ENCODE measurements at places on chromosomes 6 and 20.

DNA sequence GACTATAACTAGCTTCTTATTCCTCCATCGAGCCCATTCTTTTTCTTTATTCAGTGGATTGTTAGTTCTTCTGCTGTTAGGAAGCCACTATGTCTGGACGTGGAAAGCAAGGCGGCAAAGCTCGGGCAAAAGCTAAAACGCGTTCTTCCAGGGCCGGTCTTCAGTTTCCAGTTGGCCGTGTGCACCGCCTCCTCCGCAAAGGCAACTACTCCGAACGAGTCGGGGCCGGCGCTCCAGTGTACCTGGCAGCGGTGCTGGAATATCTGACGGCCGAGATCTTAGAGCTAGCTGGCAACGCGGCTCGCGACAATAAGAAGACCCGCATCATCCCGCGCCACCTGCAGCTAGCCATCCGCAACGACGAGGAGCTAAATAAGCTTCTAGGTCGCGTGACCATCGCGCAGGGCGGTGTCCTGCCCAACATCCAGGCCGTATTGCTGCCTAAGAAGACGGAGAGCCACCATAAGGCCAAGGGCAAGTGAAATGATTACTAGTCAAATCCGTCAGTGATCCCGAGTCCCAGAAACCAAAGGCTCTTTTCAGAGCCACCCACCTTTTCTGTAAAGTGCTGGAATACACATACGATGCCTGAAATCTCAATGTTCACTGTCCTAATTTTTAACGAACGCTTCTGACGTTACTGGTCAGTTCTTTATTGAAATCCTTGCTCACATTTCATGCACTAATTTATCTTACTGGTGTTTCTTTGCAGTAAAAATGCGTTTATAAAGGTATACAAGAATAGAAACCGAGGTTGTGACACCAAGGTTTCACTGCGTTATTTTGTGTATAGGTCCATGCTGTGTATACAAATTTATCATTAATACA, 129.9 kb downstream of the HFE start:
- DNase-seq: no peak

GRCh38 chr20:37071481-37071911, 24.3 kb downstream of the RBL1 start:
- no peak for DNase-seq

DNA sequence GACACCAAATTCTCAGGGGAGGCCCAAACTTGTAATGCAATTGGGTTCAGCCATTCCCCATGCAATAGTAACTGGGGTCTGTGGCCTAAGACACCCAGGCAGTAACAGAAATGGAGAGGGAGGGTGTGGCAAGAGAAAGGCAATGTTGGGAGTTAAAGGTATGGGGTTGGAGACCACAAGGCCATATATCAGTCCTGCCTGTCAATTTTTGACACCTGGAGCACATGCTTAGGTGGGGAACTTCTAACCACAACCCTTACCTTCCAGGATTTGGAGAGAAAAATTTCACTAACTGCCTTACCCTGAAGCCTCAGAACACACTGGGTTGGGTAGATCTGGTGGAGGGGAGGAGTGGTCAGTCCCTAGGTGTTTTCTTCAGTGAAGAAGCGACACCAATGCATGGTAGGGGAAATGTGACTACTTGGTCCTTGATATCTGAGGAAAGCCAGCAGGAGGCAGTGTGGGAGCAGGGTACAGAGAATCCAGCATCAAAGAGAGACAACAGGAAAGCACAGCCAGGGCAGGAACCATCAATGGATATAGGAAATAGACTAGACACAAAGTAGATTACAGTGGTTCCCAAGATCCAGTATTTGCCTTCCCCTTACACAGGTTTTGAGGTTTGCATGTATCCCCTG, 6.8 kb upstream of the USP49 start:
- no peak for DNase-seq

DNA sequence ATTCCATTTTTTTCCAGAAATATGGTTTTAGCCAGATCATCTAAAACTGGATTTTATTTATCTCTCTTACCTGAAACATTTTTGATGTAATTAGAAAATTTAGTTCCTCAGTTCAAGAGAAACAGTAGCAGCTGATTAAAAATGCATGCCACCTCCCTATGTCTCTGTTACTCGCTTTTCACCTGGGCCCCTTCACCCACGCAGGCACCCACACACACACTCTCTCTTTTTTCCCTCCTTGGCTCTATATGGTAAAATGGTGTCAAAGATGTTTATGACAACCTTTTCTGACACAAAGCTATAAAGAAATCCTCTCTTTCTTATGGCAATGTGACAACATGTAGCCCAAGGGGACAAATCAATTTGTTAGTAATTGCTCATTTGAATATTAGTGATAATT, 5.8 kb upstream of the SGK1 start:
- no peak for DNase-seq

DNA sequence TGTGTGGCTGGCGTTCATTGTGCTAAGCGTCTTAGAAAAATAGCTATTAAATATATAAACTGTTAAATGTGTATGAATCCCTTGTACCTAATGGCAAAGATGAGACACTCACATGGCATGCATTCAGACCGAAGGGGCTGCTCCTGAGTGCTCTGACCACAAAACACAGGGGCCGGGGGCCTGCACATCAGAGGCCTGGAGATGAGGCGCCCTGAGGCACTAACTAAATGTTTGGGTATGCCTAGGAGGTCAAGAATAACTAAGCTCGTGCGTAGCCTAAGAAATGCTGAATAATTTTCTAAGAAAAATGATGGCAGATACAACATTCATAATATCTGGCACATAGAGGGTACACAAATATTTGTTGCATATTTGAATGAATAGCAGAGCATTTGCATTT, 92.5 kb downstream of the PSMB1 start:
- DNase-seq: no peak

DNA sequence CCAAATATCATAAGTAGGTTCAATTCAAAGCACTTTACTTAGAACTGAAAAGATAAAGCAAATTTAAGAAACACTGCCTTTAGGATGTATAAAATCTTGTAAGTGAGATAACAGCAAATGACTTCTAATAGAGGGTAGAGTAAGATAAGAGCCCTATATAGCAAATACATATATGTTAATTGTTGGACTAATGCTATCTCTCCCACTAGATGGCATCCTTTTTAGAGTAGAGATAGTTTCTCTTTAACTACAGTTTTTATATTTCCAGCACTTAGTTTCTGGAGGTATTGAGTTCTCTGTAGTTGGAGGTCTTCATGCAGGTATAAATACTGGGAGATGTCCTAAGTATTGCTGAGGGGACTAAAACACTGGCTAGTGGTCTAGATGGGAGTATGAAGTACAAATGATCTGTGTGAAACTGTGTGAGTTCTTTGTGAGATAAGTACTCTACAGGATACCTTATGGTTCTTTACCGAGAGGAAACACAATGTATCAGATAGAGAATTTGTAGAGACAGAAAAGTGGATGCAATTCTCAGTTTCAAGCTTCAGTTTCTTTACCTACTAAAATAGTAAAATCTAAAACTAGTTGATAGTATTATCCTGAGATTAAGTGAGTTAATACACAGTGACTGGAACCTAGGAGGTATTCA, 399.3 kb downstream of the KHDRBS2 start:
- DNase-seq: no peak

GRCh38 chr20:32149566-32150170, 40.2 kb downstream of the TM9SF4 start:
- no peak for DNase-seq

- no peak for DNase-seq
Observed at GRCh38 chr6:43306086-43306485, 2.5 kb downstream of the CRIP3 start.

DNA sequence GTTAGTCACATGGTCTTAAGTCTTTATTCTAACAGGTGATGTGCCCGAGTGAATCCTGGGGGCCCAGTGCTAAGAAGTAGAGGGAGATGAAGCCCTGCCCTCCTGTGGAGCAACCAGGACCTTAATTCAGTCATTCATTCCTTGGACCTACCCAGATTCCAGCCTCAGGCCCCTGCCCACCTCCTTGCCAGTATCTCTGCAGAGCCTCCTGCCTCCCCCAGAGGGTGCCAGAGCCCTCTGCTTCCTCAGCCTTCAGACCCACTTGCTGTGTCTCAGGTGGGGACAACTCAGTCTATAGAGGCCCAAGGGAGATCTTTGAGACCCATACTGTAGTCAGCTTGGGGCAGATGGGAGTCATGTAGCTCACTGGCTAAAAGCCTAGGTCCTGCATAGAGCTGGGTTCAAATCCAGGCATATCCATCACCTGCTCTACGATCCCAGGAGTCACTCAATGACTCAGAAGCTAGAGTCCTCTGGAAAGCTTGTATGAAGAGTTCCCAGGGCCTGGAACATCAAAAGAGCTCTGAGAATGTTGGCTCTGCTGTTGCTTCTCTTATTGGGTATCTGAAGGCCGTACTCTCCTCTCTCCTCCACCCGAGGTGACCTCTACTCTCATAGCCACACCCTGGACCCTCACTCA, 3.9 kb upstream of the SIGLEC1 start:
- no peak for DNase-seq

DNA sequence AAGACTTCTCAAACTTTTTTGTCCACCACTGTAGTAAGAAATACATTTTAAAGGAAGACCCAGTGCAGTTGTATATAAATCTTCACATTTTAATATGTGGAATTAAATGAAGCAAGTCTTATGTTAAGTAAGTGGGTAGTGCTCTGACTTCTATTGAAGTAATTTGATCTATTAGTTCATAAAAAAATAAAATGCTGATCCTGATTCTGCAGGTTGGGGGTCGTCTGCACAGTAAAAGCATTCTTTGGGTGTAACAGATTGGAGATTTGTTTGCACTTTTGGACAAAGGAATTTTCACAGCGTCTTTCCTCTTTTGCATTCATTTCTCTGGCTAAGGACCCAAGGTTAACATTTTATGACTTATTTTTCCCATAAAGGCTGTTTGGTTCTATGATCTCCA, 106.8 kb downstream of the RNF144B start:
- no peak for DNase-seq

GRCh38 chr6:129672341-129672682, 37.7 kb downstream of the ARHGAP18 start:
- DNase-seq: no peak

DNA sequence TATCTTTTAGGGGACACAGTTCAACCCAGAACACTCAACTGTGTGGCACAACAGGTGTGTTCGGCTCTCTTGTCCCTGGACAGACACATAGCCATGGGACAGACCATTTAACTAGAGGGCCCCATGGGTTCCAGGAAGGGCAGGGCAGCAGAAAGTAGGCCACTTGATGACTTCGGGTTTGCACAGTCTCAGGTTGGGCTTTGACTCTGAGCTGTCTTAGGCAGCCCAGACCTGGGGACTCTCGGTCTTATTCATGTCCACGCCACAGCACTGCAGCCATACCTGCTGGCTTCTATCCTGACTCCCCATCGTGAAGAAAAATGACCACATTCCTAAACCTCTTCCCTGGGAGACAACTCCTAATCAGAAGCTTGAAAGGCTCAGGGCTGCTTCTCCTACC, 146.1 kb upstream of the AKAP12 start:
- no peak for DNase-seq

- DNase-seq: no peak
Observed at GRCh38 chr20:20970841-20971240, 135.3 kb downstream of the LINC00237 start.

- no peak for DNase-seq
Observed at GRCh38 chr6:28817808-28818145, 106.0 kb downstream of the TRIM27 start.

DNA sequence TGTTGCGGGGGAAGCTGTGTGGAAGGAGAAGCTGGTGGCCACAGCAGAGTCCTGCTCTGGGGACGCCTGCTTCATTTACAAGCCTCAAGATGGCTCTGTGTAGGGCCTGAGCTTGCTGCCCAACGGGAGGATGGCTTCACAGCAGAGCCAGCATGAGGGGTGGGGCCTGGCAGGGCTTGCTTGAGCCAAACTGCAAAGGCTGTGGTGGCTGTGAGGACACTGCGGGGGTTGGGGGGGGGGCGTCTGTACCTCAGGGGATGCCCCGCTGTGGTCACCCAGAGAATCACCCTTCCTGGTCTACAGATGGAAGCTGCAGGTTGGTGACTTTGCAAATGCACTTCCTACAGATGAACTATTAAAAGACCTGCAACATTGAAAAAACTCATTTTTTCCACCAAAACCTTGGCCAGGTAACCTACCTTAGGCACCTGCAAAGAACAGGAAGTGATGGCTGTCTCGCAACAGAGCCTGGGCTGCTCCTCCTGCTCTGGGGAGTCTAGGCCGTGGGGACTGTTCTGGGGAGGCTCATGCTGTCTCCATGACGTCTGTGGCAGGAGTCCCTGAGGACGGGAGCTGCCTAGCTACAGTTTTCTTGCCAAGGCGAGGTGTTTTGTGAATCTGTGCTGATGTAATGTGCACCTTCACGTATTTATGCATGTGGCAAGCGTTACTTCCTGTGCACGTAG, 7.3 kb downstream of the NPBWR2 start:
- no peak for DNase-seq

- no peak for DNase-seq
Observed at GRCh38 chr6:113406048-113406695, 451.0 kb upstream of the MARCKS start.

DNA sequence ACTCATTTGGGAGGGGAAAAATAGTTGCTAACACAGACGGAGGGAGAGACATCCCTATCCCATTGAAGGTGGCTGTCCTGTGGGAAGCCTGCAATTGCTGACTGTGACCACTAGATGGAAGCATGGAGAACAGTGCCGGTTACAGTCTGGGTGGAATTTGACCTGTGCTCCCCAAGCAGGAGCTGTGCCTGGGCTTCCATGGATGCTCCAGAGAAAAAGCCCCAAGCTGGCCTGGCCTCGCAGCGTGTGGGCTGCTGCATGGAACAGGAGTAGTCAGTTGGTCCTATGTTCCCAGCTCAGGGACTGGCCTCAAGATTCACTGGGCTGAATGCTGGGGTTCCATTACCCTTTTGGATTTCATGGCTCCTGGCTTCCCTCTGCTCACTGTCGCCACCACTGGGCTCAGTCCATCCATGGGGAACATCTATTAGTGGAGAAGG, 116.3 kb upstream of the CHD6 start:
- DNase-seq: no peak

- no peak for DNase-seq
Observed at GRCh38 chr6:106244521-106244920, 81.0 kb downstream of the ATG5 start.

DNA sequence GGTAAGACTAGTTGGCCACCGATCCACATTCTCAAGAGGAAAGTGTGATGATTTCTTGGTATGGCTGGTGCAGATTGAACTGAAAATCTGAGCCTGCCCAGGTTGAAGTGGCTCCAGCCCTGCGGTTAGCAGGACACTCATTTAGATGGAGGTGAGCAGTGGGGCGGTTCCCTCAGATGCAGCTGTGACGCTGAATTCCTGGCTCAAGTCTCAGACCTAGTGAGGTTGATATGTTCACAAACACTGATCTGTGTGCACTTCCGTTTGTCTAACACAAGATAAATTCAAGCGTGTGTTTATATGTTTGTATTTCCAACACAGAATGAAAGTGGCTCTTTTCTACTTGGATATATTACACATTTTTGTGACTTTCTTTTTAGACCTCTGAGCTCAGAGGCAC, 83.4 kb upstream of the FRMD1 start:
- DNase-seq: no peak

DNA sequence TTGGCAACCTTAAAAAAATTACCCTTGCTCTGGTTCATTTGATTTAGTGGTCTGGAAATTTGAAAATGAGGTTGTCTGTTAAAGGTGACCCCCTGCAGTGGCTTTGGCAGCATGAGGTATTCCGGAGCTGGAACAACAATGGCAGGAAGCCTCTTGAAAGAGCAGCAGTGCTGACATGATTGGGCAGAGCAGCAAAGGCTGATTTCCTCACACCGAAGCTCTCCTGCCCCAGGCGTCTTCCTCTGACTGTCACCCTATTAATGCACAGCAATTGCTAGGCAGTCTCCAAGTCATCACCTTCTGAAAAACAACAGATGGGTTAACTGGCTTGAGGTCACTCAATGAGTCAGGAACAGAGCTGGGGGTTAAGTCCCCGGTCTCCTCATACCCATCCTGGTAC, 241.8 kb upstream of the MMS22L start:
- DNase-seq: no peak

GRCh38 chr6:159170999-159171712, 2.0 kb downstream of the FNDC1 start:
- DNase-seq: no peak
